H1 (cell line): ENCODE measurements at places on chromosomes 13 and 19.
A peak's percentile ranks its signal among the peaks of the same experiment; 100 is the strongest.

DNA sequence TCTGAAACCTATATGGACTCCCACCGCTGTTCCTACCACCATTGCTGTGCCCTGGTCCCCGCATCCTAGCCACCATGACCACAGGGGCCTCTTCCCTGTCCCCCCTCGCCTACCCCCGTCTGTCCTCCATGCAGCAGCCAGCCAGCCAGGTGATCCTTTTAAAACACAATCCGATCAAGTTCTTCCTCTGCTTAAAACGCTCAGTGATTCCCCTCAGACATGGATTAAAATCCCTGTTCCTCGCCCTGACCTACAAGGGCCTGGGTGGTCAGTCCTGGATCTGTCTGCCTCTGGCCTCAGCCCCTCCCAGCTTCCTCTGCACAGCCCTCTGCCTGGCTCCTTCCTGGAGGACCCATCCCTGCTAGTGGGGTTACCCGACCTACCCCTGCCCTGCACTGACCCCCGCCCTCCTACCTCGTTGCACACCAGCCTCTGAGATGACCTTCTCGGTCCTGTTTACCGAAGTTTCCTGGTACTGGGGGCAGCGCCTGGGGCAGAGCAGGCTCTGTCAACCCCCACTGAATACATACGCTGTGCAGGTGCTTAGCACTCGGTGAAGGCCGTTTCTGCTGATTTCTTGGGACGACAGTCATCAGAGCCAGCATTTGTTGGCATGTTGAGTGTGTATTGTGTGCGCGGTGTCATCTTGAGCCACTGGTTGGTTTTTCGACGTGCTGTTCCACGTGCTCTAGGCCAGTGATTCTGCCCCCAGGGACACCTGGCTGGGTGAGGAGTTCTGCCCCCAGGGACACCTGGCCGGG, 14.7 kb upstream of the LENG8 start:
- DNase-seq, result no peak

DNA sequence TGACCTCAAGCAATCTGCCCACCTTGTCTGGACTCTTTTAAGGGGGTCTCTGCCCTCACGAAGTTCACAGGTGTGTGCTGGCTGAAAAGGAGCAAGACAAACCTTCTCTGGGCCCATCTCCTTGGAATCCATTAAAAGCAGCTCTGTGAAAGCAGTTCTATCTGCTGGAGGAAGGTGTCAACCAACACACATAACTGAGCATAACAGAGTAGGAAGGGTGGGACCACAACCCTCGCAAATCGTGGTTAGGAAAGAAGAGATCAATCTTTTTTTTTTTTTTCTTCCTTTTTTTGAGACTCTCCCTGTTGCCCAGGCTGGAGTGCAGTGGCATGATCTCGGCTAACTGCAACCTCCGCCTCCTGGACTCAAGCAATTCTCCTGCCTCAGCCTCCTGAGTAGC, 1.4 kb downstream of the SUGP2 start:
- no peak for DNase-seq

GRCh38 chr19:11530432-11530831, 1.5 kb upstream of the ECSIT start:
- DNase-seq, result peak; percentile 83

- DNase-seq, result no peak
These were observed 220.1 kb downstream of the FOXO1 start for GRCh38 chr13:40446365-40446764.

- no peak for DNase-seq
These were observed 24.2 kb downstream of the NEK5 start for GRCh38 chr13:52104624-52105023.

- DNase-seq, result peak; percentile 97
These were observed at the start of gene KDELR1 for GRCh38 chr19:48391100-48392005. Gene KDELR1 (minus strand): TSS chr19:48391551. CDS start chr19:48391358, 193 bp downstream.

GRCh38 chr13:110624766-110625756, 9.7 kb downstream of the NAXD start:
- DNase-seq, result no peak

GRCh38 chr13:112690283-112690929, 568 bp downstream of the ATP11A start:
- no peak for DNase-seq

GRCh38 chr13:50461189-50461588, 382.3 kb downstream of the DLEU7 start:
- DNase-seq, result no peak
